Right hindlimb (tissue), 1 donor: ENCODE measurements at places on chromosomes 11 and 22.

GRCh38 chr11:127643268-127644058 is 642.9 kb upstream of the KIRREL3 start:
- DNase-seq = no peak

DNA sequence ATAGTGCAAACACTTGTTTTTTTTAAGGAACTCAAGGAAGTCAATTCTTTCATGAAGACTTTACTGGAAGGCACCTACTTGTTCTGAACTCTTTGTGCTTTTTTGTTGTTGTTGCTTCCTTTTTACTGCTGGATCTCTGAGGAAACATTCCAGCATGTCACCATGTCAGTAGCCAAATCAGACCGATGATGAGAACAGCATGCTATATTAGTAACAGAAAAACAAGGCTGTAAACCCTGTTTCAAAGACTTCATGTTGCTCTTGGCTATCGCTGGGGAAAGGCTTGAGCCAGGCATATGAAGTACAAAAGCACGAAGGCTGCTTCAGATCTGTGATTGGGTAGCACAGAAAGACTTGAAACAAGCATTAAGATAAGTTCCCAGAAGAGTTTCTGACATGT is 125.6 kb upstream of the SLC5A12 start:
- DNase-seq = no peak

GRCh38 chr11:100752371-100753171 is 65.5 kb downstream of the ARHGAP42 start:
- DNase-seq = no peak

- DNase-seq = no peak
Measured at GRCh38 chr11:16167706-16168487, 188.4 kb downstream of the SOX6 start.

GRCh38 chr11:116835042-116835772 is 2.2 kb downstream of the APOA1 start:
- DNase-seq = no peak

GRCh38 chr22:48154943-48155240 is 1392.4 kb downstream of the TBC1D22A start:
- no peak for DNase-seq

- peak; percentile 90 for DNase-seq
Measured at GRCh38 chr11:76799066-76799804, 16.1 kb downstream of the TSKU start.

- no peak for DNase-seq
Measured at GRCh38 chr11:67154726-67155125, 35.7 kb downstream of the KDM2A start.

GRCh38 chr11:65655570-65656332 is 7.0 kb downstream of the RELA start:
- DNase-seq = no peak

DNA sequence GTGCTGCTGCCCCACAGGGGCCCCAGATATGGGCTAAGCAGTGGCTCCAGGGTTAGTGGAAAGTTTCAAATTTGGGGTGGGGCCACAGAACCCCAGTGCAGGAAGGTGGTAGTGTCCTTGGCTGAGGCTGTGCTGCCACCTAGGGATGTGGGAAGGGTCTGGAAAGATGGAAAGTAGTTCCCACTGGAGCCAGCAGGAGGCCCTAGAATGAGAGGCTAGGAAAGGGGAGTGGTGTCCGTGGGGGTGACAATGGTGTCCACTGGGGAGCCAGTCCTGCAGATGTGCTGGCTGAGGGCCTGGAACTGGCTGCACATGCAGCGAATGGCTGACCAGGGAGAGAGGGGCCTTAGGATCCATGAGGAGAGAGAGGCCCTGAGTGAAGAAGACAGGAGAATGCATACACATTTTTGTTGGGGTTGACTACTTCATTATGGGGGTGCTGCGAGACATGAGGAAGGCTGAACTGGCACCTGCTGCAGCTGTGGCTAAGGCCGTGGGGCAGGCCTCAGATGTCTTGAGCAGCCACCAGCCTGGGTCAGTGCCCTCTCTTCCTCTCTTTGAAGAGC is 21.1 kb downstream of the RFPL3 start:
- DNase-seq = peak; percentile 72

DNA sequence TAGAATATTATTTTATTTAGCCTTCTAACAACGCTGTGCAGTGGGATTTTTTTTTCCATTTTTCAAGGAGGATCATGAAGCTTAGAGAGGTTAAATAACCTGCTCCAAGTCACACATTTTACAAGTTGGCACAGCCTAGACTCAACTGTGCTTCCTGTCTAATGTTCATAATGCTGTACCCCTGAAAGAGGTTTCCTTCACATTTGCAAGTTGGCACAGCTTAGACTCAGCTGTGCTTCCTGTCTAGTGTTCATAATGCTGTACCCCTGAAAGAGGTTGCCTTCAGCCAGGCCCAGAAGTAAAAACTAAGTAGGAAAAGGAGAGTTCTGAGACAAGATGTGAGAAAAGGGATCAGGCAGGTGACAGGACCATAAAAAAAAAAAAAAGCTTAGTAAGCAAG is 7.9 kb upstream of the HEPACAM start:
- DNase-seq = no peak
